Activated CD4-positive, alpha-beta T cell treated with anti-CD3 and anti-CD28 coated beads for 1 hour (primary cell): ENCODE measurements at places on chromosomes 13 and 19.

- no peak for DNase-seq
These were observed 30.5 kb upstream of the ATP12A start for GRCh38 chr13:24649688-24650043.

DNA sequence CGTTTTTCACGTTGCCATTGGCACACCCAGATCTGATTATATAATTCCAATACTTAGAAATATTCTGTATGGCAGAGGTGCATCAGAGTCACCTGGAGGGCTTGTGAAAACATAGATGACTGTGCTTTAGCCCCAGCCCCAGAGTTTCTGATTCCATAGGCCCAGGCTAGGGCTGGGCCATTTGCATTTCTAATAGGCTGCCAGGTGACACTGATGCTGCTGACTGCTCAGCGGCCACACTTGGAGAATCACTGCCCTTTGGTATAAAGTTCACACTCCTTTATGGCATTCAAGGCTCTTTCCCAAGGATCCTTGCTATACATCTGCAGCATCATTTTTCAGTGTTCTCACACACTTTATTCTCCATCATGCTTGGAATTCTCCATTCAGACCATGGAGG is 137.1 kb downstream of the AKAP11 start:
- no peak for DNase-seq

GRCh38 chr19:46482631-46483030 is 11.3 kb upstream of the PNMA8A start:
- DNase-seq, result no peak

- peak; percentile 52 for DNase-seq
These were observed 61.4 kb downstream of the CCNE1 start for GRCh38 chr19:29873024-29873800.

DNA sequence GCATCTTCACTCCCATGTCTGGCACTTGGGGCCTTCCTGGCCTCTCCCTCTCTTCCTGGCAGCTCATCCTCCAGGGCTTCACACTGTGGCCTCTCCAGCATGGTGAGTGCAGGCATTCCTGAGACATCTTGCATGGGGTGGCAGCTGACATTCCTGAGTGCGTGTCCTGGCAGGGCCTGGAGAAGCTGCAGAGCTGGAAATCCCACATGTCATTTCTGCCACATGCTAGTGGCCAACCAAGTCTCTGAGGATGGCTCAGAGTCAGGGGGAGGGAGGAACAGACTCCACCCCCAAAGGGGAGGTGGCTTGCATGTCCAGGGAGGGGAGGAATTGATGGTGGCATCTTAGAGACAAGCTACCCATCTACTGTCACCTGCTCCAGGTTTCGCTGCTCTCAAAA is 41.6 kb upstream of the AMER2 start:
- DNase-seq, result no peak

DNA sequence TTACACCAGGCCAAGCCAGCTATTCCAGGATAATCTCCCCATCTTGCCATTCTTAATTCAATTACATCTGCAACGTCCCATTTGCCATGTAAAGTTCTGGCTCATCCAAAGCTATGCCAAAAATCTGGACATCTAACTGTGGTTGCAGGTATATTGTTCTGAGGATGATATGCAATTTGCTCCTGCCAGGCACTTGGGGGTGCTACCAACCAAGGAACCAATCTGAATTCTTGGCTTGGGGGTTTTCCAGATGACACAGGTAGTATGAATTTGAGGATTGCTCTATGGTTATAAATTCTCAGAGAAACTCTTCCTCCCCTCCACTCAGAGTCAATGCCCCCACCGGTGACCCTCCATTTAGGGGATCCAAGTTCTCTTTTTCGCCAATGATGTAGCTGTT is 33.0 kb downstream of the CRYL1 start:
- no peak for DNase-seq

- no peak for DNase-seq
These were observed 852.7 kb upstream of the KLHL1 start for GRCh38 chr13:70960841-70961443.

GRCh38 chr13:27079421-27079958 is 92.1 kb downstream of the USP12 start:
- DNase-seq, result no peak

- DNase-seq, result no peak
These were observed 292.3 kb upstream of the SPRY2 start for GRCh38 chr13:80633251-80633650.

DNA sequence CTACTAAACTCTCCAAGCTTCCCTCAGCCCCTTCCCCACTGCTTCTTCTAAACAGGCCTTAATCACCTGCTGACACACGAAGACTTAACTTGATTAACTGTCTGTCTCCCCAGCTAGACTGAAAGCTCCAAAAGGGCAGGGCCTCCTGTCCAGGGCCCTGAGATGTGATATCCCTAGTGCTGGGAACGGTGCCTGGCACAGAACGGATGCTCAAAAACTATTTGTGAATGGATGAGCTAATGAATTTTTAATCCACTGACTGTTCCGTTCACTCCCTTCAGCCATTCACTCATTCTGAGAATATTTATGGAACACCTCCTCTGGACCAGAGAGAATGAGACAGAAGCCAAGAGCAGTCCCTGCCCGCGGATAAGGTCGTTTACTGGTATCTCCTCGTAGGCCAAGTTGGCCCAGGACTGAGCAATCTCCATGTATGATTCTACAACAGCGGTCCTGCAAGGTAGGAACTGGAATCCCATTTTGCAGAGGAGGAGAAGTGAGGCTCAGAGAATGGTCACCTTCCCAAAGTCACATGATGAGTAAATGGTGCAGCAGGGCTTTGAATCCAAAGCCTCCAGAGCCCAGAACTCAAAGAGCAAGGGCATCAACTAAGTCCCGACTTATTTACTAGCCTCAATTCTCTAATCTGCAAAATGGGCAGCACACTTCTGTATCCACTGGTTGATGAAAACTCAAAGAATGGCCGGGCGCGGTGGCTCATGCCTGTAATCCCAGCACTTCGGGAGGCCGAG is 3.4 kb downstream of the DMWD start:
- DNase-seq, result no peak

GRCh38 chr19:18772620-18773587 is 18.2 kb downstream of the COMP start:
- no peak for DNase-seq

GRCh38 chr13:24249624-24250023 is 59.8 kb upstream of the C1QTNF9 start:
- DNase-seq, result no peak

GRCh38 chr19:21134934-21135366 is 6.9 kb upstream of the ZNF431 start:
- DNase-seq, result no peak

DNA sequence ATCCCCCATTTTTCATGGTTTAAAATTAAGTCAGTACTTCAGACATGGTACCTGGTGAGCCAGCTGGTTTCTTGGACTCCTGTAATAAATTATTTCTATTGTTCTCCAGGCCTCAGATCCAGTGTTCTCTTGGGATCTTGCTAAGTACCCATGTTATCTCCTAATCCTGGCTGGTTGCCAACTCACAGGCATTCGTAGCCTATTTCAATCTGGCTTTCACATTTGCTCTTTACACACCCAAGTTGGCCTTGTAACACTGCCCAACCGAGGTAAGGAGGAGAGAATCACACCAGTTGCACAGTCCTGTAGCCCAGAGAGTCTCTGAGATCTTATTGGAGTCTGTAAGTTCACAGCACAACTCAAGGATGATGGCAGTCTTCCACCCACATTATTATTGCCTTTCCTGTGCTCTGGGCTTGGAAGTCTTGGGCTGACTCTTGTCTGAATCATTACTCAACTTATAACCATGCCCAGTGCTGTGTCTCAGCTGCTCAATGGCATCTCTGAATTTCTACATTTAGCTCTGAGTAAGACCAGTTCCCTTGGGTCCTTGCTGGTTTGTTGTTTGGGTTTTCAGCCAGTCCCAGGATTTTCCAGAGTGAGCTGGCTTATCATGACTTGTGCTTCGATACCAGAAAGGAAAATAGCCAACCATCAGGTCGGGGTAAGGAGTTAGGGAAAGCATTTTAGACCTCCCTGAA is 76.6 kb upstream of the KLF12 start:
- no peak for DNase-seq

DNA sequence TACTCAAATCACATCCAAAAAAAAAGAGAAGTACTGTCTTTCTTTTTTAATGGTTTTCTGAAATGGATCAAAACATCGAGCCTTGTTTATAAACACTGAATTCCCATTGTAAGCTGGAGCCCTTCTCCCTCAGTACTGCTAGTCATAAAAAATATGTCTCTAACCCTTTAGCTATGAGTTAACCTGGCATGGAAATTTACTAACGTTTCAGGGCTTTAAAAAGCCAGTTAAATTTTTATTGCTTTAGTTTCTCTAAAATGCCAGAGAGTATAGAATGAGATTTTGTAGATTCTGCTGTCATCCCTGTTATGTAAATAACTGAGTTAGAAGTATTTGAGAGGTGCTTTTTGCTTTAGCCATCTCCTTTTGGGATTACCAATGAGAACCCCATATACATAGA is 528.3 kb downstream of the EFNB2 start:
- no peak for DNase-seq

GRCh38 chr13:71634602-71635443 is 232.2 kb downstream of the DACH1 start:
- no peak for DNase-seq

- DNase-seq, result no peak
These were observed 38.3 kb upstream of the HMGB1 start for GRCh38 chr13:30504081-30504480.

DNA sequence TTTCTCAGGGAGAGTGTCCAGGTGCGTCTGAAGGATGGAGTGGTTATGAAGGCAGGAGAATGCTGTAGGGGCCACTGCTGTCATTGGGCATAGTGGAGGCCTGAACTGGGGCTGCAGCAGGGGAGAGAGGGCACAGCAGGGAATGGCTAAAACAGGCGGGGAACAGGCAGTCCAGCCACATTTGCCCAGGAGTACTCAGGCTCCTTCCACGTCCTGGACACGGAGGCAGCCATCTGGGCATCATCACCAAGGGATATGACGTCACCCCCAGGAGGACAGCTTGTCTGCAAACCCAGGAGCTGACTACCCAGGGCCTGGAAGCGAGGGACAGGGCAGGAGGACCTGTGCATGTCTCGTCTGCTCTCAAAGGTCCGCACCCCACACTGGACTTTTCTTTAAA is 22.2 kb downstream of the VSTM2B start:
- DNase-seq, result no peak

GRCh38 chr13:102569488-102569887 is 27.3 kb upstream of the TPP2 start:
- no peak for DNase-seq

GRCh38 chr19:18379803-18380747 is 5.9 kb upstream of the GDF15 start:
- DNase-seq, result no peak

- no peak for DNase-seq
These were observed 708 bp downstream of the KLK15 start for GRCh38 chr19:50832666-50833065.

GRCh38 chr13:20495087-20496023 is 30.3 kb downstream of the CRYL1 start:
- DNase-seq, result peak; percentile 34

GRCh38 chr13:28138756-28139470 is 568 bp downstream of the PAN3 start:
- peak; percentile 73 for DNase-seq

GRCh38 chr13:98781045-98781444 is 28.6 kb upstream of the SLC15A1 start:
- DNase-seq, result no peak

DNA sequence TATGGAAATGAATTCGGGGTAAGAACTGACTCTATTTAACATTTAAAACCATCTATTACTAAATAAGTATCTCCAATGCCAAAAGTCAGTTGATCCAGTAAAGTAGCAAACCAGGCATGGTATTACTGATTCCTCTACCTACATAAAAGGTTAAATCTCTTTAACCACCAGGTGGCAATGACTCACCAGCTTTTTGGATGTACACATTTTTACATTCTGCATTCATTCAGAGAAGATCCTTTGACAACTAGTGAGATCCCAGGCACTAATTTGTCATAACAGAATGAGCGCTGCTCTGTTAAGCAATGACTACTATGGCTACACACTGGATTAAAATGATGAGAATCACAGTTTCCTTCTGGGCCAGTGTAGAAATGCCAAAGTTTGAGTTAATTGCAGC is 329.8 kb upstream of the GPC6 start:
- DNase-seq, result no peak

- DNase-seq, result no peak
These were observed 16.3 kb downstream of the ZNF160 start for GRCh38 chr19:53086949-53087348.

DNA sequence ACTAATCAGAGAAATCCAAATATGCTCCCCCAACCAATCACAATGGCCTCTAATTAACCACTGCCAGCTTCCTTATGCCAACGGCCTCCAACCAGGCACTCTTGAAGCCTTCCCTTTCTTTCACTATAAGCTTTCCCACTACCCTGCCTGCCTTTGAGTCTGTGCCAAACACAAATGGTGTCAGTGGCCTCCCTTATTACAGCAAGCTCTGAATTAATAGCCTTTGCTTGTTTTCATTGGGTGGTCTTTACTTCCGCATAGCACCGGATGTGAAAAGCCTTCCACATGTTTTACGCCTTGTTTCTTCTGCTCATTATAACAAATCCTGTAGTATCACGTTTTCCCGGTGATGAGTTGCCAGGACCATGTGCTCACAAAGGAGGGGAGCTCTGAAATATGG is 1.4 kb upstream of the EDDM13 start:
- DNase-seq, result no peak

GRCh38 chr19:8615813-8616596 is 5.5 kb upstream of the ADAMTS10 start:
- peak; percentile 28 for DNase-seq

GRCh38 chr13:108961542-108962125 is 332.2 kb downstream of the MYO16 start:
- no peak for DNase-seq

- DNase-seq, result no peak
These were observed 754 bp downstream of the DNAJB1 start for GRCh38 chr19:14517446-14517839.

GRCh38 chr13:100542826-100543156 is 45.8 kb downstream of the GGACT start:
- DNase-seq, result no peak

- DNase-seq, result no peak
These were observed 1.3 kb upstream of the ZNF181 start for GRCh38 chr19:34732612-34733211.

DNA sequence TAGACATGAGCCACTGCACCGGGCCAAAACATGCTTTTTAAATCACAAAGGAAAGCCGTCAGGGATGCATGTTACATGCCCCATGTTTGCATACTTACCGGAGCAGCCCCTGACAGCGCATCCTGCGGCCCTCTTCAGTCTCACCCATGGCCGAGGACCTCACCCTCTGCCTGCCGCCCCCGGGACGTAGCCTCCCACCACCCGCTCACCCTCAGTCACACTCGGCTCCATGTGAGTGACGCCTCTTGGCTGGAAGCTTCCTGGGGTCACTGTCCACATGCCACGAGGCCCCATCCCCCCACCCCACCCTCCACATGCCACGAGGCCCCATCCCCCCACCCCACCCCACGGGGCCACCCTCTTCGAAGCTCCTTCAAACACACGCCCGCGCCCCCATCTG is 46.1 kb upstream of the SPACA7 start:
- DNase-seq, result no peak

- DNase-seq, result peak; percentile 53
These were observed at the start of gene RGS9BP for GRCh38 chr19:32675720-32676185. TSS of gene RGS9BP (plus strand) at chr19:32675848. CDS start at chr19:32676264, 416 bp downstream.
